ENCODE measurements at places on chromosomes 6 and 20.
A peak's percentile ranks its signal among the peaks of the same experiment; 100 is the strongest.

DNA sequence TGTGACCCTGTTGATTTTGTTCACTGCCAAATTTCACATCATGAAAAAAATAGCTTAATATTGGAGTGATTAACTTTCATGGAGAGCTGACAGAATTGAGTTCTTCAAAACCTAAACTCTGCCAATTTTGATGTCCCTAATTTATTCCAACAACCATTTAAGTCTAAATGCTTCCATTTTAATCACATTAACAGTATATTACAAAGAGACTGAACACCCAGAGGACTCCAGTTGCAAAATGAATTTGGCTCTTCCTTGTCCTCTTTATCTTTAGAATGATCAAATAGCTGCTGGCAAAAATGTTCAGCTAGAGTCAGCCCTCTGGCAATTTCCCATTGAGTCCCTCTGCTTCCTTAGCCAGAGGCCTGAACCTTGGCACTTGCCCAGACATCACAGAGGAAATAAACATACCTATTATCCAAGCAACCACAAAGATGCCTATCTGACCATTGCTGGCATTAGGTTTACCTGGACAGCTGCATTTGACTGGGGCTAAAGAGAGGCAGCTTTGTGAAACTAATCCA is 299.0 kb upstream of the STXBP5 start:
- DNase-seq: no peak

- no peak for DNase-seq
These were observed 67.8 kb upstream of the SASH1 start for GRCh38 chr6:148274809-148275208.

- DNase-seq: peak; percentile 48
These were observed 7.5 kb upstream of the CCDC28A start for GRCh38 chr6:138765896-138766655.

DNA sequence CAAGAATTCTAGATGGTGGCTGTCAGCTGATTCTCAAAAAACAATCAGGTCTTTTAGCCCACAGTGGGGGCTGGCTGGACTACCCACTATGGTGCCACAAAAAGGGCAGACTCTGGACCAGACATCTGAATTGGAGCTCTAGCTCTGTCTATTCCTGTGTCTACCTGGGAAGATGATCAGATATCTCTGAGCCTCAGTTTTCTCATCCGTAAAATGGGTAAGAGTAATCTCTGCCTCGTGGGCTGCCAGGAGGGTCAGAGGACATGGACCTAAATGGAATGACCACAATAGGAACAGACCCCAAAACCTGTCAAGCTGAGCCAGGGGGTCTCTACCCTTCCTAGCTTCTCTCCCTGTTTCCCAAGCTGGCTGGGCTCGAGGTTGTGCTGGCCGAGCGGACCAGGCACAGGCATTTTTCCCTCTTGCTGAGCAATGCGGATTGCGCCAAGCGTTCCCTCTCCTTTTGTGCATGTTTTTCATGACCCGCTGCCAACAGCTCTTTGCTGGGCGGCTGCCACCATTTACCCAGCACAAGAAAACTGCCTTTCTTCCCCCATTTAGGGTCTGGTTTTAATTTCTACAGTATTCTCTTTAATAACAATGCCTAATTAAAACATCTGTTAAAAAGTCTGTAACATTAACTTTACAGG is 74.7 kb upstream of the MAFB start:
- DNase-seq: no peak

DNA sequence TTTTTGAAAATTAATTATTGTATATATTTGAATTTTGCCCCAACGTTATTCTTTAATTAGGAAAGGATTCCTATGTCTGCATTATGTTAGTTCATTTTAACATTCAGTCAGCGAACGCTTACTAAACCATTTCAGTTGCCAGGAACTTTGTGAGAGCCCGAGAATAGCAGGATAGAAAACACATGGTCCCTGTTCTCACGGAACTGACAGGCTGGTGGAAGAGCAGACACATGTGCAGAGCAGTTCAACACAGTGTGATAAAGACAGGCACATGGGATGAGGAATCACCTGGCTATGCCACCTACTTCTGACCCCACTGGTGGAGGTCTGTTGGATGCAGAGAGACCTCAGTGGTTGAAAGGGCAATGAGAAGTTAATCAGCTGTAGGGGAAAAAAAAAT is 367.2 kb downstream of the EPM2A start:
- DNase-seq: no peak

GRCh38 chr20:10658051-10658823 is 15.6 kb downstream of the JAG1 start:
- no peak for DNase-seq

- no peak for DNase-seq
These were observed 66.7 kb downstream of the GCNT2 start for GRCh38 chr6:10587656-10588406.

DNA sequence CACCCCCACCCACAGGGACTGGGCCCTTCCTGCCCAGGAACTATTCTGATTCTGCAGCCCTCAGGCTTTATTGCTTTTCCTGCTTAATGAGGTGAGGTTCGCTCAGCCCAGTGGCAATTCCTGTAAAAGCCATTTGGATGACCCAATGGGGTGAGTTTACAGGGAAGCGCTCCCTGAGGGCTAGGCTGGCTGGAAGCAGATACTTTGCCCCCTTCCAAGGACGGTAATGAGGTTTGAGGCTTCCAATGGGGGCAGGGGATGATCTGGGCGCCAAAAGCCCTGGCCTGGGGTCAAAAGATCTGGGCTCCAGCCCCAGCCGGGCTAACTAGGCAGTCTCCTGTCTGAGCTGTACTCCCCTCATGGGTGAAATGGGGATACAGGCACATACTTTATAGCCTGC is 41.8 kb downstream of the RIPOR3 start:
- DNase-seq: no peak

GRCh38 chr20:34546751-34547181 is 11.8 kb upstream of the MAP1LC3A start:
- DNase-seq: no peak

- DNase-seq: no peak
These were observed 257.3 kb upstream of the FOXQ1 start for GRCh38 chr6:1054653-1055014.

DNA sequence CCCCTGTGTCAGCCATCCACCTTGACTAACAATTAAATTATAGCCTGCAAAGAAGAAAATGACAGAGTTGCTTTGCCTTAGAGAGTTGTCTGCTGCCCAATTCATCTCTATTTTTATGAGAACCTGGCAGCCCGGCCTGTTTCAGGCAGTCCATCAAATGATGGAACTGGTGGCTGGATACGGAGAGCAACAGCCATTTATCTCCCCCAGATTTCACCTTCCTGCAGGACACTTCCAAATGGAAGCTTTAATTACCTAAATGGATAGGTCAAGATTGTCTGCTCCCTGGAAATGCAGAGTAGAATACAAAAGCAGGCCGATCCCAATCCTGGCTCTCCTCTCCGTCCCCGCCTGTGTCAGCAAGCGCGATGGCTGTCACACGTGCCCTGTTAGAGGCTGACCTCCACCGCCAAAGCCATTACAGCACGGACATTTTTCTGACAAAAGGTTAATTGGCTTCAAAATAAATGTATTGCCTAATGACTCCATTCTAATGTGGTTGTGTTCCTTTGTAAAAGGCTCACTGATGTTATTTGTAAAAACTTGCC is 86.7 kb downstream of the PACRG start:
- DNase-seq: no peak

GRCh38 chr20:23180451-23180921 is 94.4 kb upstream of the CD93 start:
- no peak for DNase-seq

DNA sequence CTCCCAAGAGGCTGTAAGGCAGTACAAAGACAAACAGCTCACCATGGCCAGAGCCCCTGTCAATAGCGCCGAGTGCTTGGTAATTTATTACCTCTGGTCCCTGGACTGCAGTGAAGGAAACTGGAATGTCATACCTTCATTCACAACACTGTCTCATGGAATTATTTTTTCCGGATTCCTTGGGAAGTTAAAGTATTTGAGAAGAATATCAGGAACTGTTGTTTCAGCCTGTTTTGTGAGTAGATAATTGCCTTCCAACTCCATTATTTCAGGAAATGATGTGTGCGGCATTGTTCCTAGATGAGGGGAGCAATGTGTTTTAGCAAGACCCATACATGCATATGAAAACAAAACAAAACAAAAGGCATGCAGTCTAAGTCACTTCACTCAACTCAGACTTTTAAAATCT is 64.0 kb downstream of the BLOC1S5 start:
- DNase-seq: no peak

DNA sequence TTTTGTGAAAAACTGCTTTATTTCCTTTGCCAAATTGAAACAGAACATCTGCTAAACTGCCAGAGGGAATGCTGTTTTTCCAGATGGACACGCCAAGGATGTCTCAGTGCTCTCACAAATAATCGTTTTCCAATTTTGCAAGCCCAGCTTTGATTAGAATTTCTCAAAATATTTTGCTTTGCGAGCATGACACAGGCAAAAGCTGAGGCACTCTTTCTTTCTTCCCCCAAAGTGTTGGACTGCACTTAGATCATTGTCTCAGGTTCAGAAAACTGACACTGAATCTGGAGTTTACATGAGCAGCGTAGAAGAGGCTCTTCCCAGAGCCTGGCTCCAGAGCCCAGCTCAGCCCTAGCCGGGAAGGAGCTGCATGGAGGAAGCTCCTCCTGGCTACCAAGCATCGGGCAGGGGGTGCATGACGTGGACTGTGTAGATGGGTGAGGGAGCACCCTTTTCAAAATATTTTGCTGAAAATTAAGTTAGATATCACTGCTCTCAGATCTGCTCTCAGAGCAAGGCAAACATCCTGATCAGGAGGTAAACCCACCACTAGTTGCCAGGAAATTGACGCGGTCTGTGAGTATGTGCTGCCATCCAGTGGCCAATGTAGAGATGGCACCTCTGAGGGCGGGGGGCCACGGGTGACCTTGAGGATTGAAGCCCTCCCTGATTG is 107.5 kb downstream of the SLC22A3 start:
- DNase-seq: peak; percentile 80

DNA sequence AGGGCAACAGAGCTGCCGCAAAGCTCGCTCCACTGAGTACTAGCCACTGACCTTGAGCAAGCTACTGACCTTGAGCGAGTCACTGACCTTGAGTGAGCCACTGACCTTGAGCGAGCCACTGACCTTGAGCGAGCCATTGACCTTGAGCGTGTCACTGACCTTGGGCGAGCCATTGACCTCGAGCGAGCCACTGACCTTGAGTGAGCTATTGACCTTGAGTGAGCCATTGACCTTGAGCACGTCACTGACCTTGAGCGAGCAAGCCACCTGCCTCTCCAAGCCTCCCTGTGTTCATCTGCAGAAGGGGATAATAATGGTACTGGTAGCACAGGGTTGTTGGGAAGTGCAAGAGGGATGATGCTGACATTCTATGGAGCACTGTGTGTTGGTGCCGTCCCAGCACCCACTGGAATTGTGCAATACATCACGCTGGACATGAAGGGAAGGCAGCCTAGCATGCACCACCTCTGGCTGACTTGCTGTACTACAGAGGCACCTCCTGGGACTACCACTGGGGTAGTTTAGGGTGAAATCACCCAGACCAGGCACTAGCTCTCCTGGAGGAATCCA is 60.2 kb downstream of the CTCFL start:
- DNase-seq: no peak

GRCh38 chr6:89079511-89080234 is 878 bp upstream of the PNRC1 start:
- peak; percentile 84 for DNase-seq

DNA sequence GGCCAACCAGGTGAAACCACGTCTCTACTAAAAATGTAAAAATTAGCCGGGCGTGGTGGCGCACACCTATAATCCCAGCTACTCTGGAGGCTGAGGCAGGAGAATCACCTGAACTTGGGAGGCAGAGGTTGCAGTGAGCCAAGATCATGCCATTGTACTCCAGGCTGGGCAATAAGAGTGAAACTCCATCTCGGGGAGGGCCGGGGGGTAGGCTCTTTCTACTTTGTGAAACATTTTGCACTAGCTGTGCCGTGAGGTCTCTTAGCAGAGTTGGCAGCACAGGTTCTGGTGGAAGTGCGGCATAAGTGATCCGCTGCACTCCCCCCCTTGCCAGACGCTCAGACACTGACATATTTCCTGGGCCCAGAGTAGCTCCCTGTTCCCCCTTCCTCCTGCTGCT is 24.5 kb downstream of the PSMG4 start:
- no peak for DNase-seq

DNA sequence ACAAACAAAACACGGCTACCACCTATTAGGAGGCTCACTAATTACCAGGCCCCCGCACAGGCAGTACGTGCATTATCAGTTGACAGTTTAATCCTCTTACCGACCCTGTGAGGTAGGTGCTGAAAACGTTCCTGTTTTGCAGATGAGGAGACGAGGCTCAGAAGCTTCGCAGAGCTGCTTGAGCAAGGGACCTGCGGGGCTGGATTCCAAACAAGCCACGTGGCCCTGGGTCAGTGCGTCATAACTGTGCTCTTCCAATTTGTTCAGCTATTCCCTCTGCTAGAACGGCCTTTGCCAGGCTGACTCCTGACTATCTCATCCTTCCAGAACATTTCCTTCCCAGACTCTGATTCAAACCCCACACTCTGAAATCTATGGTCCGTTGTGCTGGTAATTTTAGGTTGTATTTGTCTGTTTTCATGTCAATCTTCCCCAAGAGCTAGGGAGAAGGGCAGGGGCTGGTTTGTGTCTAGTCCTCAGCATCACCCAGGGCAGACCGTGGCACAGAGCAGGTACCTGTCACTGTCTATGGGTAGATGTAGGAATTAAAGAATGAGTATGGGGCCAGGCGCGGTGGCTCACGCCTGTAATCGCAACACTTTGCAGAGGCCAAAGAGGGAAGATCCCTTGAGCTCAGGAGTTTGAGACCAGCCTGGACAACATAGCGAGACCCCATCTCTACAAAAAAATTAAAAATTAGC is 28.8 kb upstream of the TLDC2 start:
- no peak for DNase-seq

DNA sequence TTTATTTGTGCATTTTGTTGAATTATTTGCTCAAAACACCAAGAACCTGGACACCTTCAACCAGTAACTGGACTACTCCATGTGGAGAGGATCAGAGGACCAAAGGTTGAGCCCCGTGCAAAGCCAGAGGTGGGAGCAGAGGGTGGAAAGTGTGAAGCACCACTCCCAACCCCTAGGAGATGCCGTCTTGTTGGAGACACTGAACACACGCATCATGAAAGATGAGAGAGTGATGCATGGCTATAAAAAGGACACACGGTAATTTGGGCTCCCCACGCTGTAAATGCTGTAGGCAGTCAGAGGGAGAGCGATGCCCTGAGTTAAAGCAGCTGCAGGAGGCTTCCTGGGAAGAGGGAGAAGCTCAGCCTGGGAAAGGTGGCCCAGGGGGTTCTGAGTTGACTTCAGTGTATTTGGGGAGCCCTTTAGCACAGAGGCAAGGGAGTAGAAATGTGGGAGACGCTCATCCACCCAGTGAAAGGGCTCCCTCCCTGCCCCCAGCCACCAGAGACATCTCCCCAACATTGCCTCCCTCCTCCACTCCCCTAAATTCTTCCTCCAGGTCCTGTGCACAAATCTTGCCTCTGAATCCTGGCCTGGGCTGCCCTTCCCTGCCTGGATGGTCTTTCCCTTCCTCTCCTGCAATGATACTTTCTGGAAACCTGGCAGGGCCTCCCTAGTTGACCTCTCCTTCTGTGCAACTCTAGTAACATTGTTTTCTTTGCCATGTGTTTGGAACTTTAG is 55.8 kb upstream of the IYD start:
- DNase-seq: no peak

- DNase-seq: no peak
These were observed 109.3 kb downstream of the RNF144B start for GRCh38 chr6:18496462-18496861.

All from CD4-positive, alpha-beta T cell treated with Interleukin-10 for 1 hour (primary cell).